ENCODE measurements at places on chromosomes 2 and 18.

- peak; percentile 57 for DNase-seq
Measured at GRCh38 chr2:157751462-157752058, 122.9 kb upstream of the ACVR1C start.

DNA sequence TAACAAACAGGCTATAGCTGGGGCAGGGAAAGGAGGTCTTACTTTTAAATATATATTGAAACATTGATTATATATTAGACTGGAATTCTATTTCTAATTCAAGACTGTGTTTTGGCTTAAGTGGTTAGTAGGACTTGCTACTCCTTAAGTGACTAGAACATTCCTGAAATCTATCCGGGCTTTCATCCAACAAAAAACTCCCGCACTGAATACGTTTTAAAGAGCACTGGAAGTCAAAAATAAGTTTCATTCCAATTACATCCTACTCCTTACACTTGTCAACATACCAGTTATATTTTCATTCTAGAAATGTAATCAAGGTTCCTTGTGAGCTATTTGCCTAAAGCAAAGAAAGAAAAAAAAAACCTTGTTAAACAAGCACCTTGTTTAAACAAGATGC is 204.6 kb downstream of the SP3 start:
- no peak for DNase-seq

DNA sequence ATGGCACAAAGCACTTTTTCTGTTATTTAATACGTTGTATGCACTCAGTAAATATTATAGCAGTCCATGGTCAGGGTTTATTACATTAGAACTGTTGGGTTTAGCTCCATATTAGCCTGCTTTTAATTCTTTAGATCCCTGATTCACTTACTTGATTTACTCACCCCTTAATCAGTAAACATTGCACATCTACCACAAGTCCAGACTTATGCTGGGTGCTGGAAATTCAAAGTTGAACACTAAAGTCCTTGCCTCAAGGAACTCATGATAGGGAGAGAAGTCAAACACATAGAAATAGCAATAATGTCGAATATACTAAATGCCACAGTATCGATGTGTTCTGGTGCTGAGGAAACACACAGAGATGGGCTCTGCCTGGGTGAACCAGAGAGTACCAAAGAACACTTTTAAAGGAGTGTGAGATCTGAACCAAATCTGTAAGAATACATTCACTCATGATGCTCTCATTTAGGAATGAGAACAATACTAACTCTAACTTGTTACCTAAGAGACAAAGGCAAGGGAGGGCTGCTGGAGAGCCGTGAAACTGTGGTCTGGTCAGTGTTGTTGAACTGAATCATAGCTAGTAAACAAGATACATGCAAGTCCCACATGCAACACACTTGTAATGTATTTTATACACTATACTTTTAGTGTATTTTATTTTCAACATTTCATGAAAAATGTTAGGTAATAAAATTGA is 4.9 kb downstream of the STAT4 start:
- DNase-seq = no peak

DNA sequence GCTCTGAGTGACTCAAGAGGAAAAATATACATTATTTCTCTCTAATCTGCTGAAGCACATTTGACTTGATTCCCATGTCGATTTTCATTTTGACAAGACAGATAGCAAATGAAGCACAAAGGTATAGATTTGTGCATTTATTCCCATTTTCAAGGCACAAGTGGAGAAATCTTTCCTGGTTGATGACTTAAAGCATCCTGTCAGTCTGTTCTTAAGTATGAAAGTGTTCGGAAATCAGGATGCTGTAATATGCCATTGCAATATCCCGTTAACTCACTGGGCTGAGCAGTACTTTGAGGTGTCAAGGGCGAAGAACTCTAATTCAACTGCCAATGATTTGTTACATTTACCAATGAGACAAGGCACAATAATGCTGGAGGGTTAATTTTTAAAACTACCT is 185.2 kb upstream of the LRP1B start:
- no peak for DNase-seq

- no peak for DNase-seq
Measured at GRCh38 chr2:71694501-71695234, 241.3 kb downstream of the DYSF start.

GRCh38 chr2:6441800-6442199 is 423.9 kb downstream of the CMPK2 start:
- DNase-seq = no peak
